ENCODE measurements at places on chromosomes 2 and 18. TPM values are rescaled to one million over a fixed set of nuclear protein-coding genes. Genes with fewer than 3 reads are reported as not detected.

- peaks cover 9% of the 10 kb centered on the region for H3K27me3 ChIP-seq
- H3K36me3 ChIP-seq = no peaks in the 10 kb centered on the region
- DNase-seq = no peak
- H3K27ac ChIP-seq = no peak overlapping the region
These were observed 210.3 kb downstream of the GLI2 start for GRCh38 chr2:120945832-120946499.

The PTPRN gene
- not detected for polyA plus RNA-seq

DNA sequence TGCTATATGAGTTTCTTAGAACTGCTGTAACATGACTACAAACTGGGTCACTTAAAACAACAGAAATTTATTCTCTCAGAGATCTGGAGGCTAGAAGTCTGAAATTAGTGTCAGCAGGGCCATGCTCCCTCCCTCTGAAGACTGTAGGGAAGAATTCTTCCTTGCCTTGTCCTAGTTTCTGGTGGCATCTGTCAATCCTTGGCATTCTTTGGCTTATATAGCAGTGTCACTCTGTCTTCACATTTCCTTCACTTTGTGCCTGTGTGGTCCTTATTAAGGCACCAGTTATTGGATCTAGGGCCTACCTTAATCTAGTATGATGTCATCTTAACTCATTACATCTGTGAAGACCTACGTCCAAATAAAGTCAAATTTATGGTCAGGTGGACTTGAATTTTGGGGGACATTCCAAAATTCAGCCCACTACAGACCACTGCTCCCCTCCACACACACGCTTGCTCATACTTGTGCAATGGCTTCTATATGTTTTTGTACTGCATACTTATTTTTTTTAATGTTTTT is 7.6 kb downstream of the ZC3H15 start:
- H3K4me3 ChIP-seq = no peak overlapping the region
- H3K4me1 ChIP-seq = peaks cover 8% of the 10 kb centered on the region
- peaks cover 3% of the 10 kb centered on the region for H3K36me3 ChIP-seq
- no peaks in the 10 kb centered on the region for H3K27me3 ChIP-seq

DNA sequence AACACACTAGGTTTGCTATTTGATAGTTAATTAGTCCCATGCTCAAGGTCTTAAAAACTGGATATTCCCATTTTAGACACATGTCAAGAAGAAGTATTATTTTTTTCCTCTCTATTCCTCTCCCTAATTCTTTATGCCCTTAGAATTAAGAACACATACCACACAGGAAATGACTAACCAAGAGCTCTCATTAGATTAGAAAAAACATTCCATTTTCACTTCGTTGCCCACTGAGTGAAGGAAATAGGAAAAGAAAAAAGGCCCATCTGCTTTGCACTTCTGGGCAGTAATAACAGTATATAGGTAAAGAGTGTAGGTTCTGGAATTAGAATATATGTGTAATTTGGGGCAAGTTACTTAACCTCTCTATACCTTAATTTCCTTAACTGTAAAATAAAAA is 26.9 kb downstream of the ACADL start:
- no peak for DNase-seq
- H3K27ac ChIP-seq = no peak overlapping the region
- no peaks in the 10 kb centered on the region for H3K27me3 ChIP-seq
- H3K4me3 ChIP-seq = no peak overlapping the region

The ATP8B1 gene
- 14.6 TPM for polyA plus RNA-seq

The SERPINB11 gene
- polyA plus RNA-seq = not detected

The SRD5A2 gene
- polyA plus RNA-seq = 0.04 TPM

Measured in keratinocyte (primary cell).